ENCODE measurements at places on chromosomes 2 and 18.
A peak's percentile ranks its signal among the peaks of the same experiment; 100 is the strongest.

DNA sequence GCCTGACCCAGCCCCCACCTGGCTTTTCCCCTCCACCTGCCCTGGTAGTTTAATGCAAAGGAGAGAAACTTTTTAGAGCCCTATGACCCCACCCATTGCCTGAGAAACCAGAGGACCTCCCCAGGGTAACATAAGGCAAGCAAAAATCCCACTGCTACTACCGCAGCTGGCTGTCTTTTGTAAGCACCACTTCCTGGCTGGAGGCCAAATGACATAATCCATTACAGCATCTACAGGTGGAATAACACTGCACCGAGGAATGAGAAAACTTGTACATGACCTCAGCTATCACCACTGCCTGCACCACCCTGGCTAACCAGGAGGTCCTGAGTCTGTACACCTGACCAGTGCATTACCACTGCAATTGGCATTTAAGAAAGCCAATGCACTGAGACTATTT, 149.6 kb upstream of the GALNT5 start:
- DNase-seq, result no peak

- DNase-seq, result no peak
Observed at GRCh38 chr18:13319629-13320028, 101.1 kb downstream of the LDLRAD4 start.

- no peak for DNase-seq
Observed at GRCh38 chr2:224938651-224939182, 103.6 kb downstream of the DOCK10 start.

DNA sequence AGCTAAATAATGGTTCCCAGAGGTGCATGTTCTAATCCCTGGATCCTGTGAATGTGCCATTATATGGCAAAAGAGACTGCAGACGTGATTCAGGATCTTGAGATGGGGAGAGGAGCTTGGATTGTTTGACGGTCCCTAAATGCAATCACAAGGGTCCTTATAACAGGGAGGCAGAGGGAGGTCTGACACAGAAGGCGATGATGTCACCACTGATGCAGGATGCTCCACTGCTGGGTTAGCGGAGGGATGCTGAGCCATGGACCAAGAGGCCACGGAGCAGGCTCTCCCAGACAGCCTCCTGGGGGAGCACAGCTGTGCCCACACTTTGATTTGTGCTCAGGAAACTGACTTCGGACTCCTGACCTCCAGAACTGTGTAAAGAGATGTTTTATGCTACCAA, 156.2 kb downstream of the UXS1 start:
- no peak for DNase-seq

GRCh38 chr18:55465313-55465712, 122.7 kb downstream of the TCF4 start:
- DNase-seq, result no peak

- DNase-seq, result no peak
Observed at GRCh38 chr2:146229508-146230155, 1615.2 kb upstream of the ACVR2A start.

GRCh38 chr2:70977605-70978205, 725 bp upstream of the ANKRD53 start:
- no peak for DNase-seq

GRCh38 chr2:109031476-109032228, 42.6 kb upstream of the EDAR start:
- DNase-seq, result peak; percentile 30

- DNase-seq, result no peak
Observed at GRCh38 chr2:162678551-162678950, 160.0 kb downstream of the KCNH7 start.

DNA sequence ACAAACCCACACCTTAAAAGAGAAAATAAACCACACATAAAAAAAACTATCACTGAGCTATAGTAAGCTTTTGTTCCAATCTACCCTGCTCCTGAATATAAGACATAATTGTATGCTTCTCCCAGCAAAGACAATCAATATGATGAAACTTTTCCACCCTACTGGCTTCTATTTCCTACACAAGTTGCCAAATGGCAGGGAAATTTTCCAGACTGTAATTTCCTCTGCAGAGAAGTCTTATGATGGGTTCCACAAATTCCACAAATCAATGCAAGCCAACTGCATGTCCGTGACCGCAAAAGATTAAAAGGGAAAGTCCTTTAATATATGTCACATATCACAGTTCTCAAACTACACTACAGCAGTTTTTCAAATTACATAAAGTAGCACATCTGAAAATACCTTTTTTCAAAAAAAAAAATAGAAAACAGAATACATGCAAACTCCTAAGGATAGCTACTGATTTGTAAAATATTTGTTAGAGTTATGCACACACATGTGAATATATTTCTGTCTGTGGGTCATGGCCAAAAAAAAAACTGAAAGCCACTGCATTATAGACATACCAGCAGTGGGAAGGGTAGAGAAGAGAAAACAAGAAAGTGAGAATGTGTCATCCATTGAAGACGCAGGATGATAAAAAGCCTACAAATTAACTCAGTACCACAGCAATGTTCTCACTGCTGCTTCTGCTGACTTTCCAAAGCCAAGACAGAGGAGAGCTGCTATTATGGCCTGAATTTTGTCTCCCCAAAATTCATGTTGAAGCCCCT, 61.4 kb downstream of the RPL31 start:
- no peak for DNase-seq

- no peak for DNase-seq
Observed at GRCh38 chr18:31646332-31647126, 37.9 kb downstream of the B4GALT6 start.

DNA sequence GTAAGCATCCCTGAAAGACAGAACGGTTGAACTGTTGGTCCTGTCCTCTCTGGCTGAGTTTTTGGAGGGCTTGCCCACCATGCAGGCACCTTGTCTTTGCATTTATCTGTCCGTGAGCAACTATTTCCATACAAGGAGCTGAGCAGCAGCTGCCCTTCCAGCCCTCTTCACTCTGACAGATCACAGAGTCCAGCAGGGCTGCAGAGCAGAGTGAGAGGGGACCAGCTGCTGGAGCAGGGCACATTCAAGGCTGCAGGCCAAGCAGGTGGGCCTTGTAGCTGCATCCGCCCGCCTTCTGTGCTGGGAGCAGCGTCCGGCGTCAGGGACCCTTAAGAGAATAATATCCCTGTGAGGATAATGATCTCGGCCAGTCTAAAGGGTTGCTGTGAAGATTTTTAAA, 9.5 kb downstream of the SMYD1 start:
- no peak for DNase-seq

- no peak for DNase-seq
Observed at GRCh38 chr18:72834731-72835130, 33.1 kb downstream of the NETO1 start.

DNA sequence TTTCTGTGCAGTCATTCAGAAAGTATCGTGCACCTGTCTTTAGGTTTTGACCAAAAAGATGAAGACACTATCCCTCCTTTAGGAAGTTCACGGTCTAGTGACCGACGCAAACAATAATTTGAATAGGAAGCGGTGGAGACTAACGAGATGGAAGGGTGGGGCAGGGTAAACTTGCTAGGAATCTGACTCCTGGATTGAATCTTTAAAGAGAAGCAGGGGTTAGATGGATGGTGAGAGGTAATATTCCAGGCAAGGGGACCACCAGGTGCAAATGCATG, 651 bp upstream of the TXNL1 start:
- no peak for DNase-seq

DNA sequence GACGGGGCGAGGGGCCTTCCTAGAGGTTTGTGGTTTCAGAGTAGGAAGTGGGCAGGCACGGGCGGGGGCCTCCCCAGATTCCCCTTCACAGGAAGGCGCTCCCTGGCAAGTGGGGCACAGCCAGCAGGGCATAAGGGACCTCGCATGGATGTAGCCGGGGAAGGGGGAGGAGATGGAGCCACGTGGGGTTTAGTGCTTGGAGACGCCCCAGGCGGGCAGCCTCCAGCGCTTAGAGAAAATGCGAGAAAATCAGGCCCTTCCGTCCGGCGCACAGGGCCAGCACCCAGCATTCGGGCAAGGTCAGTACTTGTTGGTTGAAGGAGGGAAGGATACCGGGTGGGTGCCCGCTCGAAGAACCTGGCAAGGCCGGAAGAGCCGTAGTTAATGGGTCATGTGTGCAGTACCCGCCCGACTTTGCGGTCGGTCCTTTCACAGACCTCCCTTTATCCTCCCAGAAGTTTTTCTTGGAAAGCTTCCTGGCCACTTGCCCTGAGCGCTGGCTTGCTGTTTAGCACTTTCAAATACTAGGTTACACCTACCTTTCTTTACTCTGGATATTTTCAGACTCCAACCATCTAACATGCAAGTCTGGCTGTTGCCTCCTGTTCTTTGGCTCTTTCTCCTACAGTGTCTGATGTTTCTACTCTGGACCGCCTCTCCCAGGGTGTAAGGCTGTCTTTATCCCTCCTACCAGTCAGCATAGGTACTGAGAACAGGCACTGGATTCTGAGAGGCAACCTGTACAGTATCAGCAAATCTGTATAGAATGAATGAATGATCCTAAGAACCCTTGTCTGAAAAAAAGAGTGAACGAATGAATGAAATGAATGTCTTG, 78.1 kb downstream of the CIB4 start:
- no peak for DNase-seq

GRCh38 chr2:217060516-217060915, 200.7 kb upstream of the TNP1 start:
- no peak for DNase-seq

DNA sequence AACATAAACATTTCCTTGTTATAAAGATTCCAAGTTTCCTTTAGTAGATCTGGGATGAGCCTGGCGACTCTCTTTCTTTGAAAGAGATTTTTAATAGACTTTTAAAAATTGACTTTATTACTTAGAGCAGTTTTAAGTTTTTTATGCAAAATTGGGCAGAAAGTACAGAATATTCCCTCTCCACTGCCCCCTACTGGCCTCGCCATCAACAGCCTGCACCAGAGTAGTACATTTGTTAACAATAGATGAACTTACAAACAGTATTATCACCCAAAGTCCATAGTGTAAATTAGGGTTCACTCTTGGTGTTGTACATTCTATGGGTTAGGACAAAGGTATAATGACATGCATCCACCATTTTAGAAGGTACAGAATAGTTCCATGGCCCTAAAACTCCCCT, 3.9 kb downstream of the MAP3K19 start:
- no peak for DNase-seq

DNA sequence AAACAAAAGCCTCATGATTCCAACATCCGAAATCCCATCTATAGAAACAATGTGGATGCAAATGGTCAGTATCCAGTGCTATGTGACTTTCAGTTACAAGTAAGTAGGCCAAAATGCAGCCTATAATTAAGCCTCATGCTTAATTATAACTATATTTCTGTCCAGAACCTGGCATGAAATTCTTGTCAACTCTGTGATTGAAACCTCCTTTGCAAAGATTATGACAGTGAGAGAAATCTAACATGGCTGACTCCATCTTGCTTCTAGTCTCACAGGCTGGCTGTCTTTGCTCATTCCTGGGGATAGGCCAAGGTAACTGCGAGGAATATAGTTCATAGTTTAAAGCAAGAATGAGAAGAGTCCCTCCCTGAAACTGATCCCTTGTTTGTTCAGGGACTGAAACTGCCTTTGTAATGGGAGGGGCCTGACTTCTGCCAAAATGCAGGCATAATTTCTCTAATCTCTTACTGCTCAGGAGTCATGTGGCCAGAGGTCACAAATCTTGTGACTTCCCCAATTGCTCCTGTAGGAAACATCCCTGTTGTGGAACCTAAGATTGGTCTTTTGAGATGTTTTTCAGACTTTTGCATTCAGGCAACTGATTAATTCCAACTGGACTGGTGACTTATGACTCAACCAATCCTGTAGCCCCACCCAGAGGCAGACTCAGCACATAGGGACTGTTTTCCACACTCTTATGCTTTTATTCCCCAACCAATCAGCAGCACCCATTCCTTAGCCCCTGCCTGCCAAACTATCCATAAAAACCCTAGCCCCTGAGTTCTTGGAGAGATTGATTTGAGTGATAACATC, 84.5 kb upstream of the TLK1 start:
- no peak for DNase-seq

GRCh38 chr2:20214566-20215182, 10.3 kb downstream of the SDC1 start:
- DNase-seq, result no peak

DNA sequence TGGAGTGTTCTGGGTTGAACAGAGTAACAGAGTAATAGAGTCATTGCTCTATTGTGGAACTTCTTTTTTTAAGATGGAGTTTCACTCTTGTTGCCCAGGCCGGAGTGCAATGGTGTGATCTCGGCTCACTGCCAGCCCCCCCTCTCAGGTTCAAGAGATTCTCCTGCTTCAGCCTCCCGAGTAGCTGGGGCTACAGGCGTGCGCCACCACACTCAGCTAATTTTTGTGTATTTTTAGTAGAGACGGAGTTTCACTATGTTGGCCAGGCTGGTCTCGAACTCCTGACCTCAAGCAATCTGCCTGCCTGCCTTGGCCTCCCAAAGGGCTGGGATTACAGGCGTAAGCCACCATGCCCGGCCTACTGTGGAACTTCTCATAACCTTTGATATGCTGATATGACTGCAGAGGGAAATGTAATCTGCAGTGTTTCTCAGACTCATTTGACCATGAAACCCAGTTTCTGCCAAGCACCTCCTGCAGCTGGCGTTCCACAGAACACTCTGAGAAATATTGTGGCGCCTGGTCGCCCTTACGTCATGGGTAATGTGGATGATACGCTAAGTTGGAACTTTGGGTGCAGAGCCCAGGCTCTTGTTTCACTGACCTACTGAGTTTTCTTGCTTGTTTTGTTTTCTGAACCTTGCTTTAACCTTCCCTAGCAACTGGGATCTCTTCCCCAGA, 213.8 kb downstream of the BCL2 start:
- DNase-seq, result no peak

- no peak for DNase-seq
Observed at GRCh38 chr18:3478262-3478978, 28.4 kb downstream of the TGIF1 start.

DNA sequence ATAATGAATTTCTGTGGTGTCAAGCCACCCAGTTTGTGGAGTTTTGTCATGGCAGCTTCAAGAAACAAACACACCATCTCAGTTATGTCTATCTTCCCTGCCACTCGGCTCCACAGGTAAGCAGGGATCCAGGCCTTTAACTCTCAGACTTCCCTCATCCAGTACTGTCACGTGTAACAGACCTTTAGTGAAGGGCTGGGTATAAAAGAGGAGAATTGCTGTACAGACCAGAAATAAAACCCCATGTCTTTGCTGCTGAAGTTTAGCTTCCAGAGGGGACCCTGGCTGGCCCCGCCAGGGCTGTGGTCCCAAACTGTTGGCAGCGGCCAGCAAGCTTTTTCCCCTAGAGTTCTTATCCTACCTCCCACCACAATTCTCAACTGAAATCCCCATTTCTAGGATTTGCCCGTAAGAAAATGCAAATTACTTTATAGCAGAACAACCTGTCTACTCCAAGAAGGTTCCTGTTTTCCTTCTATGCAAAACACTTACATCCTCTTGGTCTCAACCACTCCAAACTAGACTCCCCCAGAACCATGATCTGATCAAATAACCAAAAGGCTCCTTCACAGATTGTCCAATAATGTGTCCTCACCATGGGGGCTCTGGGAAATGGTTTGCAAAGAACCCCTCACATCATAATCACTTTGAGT, 438.0 kb upstream of the ID2 start:
- no peak for DNase-seq

GRCh38 chr2:205998583-205998982, 87.4 kb downstream of the INO80D start:
- no peak for DNase-seq

- no peak for DNase-seq
Observed at GRCh38 chr2:167127135-167127534, 238.9 kb downstream of the XIRP2 start.

GRCh38 chr18:36327352-36328316, 30.1 kb downstream of the FHOD3 start:
- DNase-seq, result no peak

- DNase-seq, result no peak
Observed at GRCh38 chr2:101770726-101771125, 73.2 kb downstream of the MAP4K4 start.

- no peak for DNase-seq
Observed at GRCh38 chr2:236025892-236026291, 142.3 kb downstream of the GBX2 start.
